Posterior cingulate gyrus (tissue), 11 donors: ENCODE measurements at places on chromosomes 3 and 15.

DNA sequence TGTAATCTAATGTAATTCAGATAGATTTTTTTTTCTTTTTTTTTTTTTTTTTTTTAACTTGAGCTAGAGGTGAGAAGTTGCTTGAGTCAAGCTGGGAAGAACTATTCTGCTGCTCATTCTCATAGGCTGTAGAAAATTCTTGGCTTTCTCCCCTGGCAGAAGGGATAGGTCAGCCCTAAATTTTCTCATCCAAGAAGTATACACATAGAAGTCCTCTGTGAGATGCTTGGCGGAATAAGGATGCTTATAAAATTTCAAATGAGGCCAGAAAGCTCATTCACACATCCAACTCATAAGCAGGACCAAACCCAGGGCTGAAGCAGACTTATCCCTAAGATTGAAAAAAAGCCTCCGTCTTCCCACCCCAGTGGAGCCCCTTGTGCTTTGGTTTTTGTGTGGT lies 572.5 kb downstream of the SQOR start:
- no peak for DNase-seq

GRCh38 chr3:152019508-152019907 lies 146.1 kb downstream of the SUCNR1 start:
- DNase-seq = no peak

- DNase-seq = no peak
Measured at GRCh38 chr3:123344175-123344906, 104.5 kb downstream of the ADCY5 start.

DNA sequence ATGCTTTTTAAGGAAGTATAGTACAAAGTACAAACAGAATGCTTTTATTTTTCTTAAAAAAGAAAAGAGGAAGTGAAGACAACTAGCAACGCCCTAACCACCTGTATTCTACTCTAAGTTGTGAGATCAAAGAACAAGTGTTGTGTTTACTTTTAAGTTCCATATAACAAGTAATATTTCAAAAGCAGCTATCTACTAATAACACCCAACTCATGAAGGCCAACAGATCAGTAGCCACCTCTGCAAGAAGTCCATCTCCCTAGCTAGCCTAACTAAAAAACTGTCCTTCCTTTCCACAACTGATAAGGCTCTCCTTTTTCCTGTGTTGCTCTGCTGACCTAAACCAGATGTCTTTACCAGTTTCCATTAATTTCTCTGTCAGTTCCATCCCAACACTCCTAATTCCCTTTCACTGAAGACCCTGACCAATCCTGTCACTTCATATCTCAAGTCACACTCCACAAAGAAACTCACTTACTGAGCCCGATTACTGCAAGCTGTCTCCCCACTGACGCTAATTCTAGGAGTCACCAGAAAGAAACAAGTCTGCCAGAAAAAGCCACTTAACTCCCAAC lies 26.9 kb downstream of the PHC3 start:
- no peak for DNase-seq

GRCh38 chr3:169760479-169760878 lies 4.4 kb downstream of the TERC start:
- DNase-seq = no peak

DNA sequence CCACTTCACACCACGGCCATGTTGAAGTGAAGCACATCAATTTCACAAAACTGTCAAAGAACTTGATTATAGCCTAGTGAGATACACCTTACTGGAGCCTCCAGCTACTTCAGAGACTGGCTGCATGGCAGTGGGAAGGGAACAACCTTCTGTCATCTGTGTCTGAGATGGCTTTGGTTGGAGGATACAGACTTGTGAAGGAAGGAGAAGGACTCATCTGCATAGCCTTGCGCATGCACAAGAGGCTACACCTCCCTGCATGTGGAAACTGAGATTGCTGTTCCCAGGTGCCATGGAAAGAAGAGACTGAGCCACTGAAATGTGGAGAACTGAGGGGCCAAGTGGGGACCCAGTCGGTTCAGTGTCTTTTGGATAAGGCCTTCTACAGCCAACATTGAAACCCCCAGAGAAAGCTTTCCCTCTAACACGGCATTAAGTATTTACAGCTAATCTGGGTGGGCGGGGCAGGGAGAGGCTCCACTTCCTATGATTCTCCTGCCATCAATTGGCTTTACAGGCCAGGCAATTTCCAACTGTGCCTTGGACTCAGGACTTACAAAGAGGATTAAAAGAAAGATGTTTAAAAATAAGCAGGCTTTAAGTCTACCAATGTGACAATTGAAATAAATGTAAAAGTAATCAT lies 58.8 kb downstream of the IL16 start:
- no peak for DNase-seq

- no peak for DNase-seq
Measured at GRCh38 chr3:129461022-129461421, 21.0 kb downstream of the IFT122 start.

- no peak for DNase-seq
Measured at GRCh38 chr3:197430502-197430901, 125.3 kb downstream of the BDH1 start.

DNA sequence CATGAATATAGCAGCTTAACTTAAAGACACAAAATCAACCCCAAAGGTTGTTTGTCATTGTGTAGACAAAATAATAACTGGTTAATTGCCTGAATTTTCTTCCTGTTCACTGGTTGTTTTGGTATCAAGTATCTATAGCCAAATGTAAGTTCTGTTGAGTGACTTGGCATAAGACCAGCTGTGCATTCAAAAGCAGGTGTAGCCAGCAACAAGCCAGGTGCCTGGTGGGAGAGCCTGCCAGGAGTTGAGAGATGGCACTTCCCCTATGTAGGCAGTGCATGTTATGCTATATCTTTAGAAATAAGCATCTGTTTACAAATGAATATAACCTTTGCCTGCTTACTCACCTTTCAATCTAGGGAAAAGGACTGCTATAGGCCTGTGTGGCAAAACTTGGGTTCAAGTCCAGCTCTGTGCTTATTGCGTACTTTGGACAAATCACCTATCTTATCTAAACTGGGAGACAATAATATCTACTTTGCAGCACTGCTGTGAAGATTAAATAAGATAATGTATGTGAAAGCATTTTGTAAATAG lies 84.9 kb upstream of the TBL1XR1 start:
- no peak for DNase-seq

- no peak for DNase-seq
Measured at GRCh38 chr3:160402221-160403027, 3.0 kb downstream of the SMC4 start.

DNA sequence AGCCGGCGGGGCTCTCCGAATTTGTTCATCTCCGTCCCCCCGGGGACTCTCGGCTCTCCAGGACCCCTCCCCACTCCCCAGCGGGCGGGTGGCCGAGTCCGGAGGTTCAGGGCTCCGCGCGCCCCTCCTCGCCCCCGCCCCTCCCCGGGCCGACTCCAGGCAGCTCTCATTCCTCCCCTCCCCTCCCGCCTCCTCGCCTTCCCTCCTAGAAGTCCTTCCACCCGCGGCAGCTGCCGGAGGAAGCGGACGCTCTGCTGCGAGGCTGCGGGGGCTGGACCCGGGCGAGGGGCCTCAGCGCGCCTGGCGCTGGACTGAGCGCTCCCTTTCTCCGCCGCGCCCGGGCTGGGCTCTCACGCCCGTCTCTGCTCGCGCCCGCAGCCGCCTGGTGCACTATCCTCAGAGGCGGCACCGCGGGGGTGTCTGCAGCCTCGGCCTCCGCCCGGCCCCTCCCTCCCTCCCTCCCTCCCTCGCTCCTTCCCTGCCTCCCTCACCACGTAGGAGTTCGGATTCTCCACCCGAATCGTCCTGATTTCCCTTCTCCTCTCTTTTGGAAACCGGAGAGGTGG lies at the start of gene ROBO2:
TSS of gene ROBO2 (plus strand) at position 494 of the 566 bp plus-strand sequence. CDS start 687 bp downstream, outside the sequence.
- peak; percentile 19 for DNase-seq

GRCh38 chr15:65949011-65949410 lies 79.7 kb downstream of the RAB11A start:
- no peak for DNase-seq

GRCh38 chr3:122416966-122417365 lies 1.1 kb upstream of the WDR5B start:
- DNase-seq = no peak

DNA sequence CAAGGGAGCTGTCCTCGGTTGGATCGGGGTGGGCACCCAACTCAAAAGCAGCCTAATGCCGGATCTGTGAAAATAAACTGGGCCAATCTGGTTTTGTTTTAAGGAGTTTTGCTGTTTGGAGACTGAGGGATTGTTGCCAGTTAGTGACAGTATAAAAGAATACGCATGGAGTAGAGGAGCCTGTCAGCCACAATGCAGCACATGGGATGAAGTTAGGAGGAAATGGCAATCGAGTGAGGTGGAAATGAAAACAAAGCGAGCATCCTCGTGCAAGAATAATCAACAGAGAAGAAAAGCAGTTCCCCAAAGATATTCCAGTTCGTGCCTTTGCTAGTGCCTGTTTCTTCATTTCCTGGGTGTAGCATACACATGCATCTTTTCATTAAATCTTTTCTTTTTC lies 108.4 kb upstream of the RORA start:
- no peak for DNase-seq
